Kidney epithelial cell (primary cell): ENCODE measurements at places on chromosomes 7 and 10.

GRCh38 chr7:16223963-16224707 lies 197.2 kb downstream of the CRPPA start:
- no peak for DNase-seq

DNA sequence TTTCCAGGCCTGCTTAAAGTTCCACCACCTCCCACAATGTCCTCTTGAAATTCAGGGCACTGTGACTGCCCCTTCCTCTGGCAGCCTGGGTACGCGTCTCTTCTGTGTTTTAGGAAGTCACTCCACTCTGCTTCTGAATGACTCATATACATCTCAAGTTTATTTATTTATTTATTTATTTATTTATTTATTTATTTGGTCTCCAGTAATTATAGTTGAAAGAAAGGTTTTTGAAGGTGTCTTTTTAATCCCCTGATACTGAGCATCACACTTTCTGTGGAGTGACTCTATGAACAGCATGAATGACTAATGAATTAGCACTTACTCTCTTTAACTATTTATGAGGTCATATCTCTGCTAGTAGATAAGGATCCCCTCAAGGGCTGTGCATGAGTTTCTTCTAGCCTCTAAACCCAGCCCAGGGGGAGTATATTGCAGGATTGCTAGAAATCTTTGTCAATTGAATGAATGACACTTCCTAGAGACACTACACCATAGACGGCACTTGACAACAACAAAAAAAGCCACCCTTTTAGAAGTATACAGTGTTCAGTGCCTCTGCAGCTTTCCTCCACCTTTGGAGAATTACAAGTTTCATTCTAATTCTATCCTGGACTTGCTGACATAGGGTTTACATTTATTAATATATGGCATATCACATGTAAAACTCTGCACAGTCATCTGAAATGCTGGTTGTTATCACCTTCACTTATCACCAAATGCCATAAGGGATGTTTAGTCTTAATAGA lies 2.1 kb downstream of the MACC1 start:
- no peak for DNase-seq

DNA sequence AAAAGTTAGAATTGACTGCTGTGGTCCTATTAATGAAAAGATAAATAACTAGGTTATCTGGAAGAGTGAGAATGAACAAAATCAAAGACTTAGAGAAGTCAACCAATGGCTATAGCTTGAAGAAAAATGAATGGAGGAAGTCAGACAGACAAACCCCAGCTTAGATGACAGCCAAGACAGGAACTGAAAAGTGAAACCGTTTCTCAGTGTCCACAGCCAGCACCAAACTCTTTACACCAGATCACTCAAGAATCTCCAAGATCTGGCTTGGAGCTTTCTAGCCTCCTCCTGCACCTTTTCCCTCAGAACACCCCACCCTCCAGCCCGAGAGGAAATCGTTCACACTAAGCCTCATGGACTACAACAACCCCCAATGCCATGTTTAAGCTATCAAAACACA lies 167.0 kb downstream of the SFMBT2 start:
- DNase-seq = no peak

DNA sequence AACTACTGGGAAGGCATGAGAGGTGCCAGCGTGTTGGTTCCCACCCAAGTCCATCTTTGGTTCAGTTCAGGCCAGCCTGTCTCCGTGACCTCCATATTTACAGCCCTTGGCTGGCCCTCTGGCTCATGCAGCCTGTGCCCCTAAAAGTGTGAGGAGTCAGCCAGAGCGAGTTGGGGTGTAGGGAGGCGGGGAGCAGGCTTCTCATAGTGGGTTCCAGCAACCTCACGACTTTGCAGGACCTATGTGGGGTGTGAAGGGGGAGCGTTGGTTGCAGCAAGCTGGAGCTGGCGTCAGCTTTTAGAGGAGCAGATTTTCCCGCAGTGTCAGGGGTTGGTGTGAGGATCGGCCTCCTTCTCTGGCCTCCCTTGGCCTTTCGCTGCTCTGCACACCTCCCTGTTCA lies 9.8 kb downstream of the TSPAN14 start:
- no peak for DNase-seq

- DNase-seq = no peak
Observed at GRCh38 chr10:70109064-70109729, 23.4 kb downstream of the AIFM2 start.

- DNase-seq = no peak
Observed at GRCh38 chr10:97531401-97531986, 32.8 kb downstream of the UBTD1 start.

DNA sequence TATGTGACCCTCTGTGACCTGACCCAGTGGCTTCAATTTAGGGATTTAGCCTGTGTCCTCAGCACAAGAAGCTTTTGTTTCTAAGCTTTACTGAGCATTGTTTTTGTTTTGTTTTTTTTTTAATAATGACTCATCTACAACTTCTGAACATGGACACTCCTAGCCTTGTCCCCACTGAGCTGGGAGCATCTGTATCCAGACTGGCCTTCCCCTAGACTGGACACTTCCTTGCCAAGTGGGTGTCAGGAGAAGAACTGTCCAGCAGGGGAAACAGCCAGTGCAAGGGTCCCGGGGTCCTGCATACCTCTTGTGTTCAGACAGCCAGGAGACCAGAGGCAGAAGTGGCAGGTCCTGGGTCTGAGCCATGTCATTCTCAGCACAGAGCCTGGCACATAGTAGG lies 108.6 kb downstream of the TMEM130 start:
- no peak for DNase-seq

DNA sequence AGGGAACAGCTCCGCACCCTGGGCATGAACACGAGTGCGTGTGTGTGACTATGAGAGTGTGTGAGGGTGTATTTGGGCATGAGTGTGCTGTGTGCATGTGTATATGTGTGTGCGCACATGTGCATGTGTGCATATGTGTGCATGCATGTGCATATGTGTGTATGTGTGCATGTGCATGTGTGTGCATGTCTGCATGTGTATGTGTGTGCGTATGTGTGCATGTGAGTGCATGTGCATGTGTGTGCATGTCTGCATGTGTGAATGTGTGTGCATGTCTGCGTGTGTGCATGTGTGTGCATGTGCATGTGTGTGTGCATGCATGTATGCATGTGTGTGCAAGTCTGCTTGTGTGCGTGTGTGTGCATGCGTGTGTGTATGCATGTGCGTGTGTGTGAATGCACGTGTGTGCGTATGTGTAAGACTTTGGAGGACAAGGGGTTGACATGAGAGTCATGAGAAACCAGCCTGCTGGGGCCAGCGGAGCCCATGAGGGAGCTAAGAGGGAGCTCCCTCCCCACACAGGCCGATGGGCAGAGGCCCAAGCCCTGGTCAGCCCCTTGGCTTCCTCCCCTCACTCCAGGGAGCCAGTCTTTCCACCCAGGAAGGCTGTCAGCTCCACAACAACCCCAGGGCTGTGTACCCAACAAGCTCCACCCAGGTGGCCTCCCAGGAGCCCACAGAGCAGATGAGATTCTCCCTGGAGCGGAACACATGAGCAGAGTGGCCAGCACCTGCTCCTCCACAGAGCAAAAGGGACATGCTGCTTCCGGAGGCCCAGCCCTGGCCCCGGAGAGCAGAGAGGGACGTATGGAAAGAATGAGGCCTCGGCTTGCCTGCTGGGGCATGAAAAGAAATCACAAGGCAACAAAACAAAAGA lies 142.5 kb upstream of the PPP2R2D start:
- no peak for DNase-seq

- no peak for DNase-seq
Observed at GRCh38 chr10:61153771-61154170, 209.8 kb upstream of the RHOBTB1 start.
